ENCODE measurements at places on chromosomes 16 and 17.
A peak's percentile ranks its signal among the peaks of the same experiment; 100 is the strongest.

- DNase-seq = no peak
Measured at GRCh38 chr17:1076299-1076981, 79.5 kb downstream of the TIMM22 start.

DNA sequence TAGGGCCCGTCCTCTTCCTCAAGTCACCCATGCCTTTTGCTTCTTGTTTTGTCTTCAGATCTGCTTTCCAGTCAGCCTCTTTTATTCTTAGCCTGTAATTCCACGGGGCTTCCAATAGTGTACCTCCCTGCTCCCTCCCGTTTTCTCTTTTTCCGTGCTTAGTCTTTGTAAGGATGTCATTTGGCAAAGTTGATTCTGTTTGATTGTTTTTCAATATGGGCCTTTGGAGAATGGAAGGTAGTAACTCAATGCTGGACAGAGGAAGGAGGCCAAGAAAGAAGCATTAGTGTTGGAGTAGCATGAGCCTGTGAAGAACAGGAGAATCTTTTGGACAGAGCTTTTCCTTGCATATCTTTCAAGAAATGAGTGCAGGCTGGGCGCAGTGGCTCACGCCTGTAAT is 6.5 kb downstream of the WWP2 start:
- no peak for DNase-seq

DNA sequence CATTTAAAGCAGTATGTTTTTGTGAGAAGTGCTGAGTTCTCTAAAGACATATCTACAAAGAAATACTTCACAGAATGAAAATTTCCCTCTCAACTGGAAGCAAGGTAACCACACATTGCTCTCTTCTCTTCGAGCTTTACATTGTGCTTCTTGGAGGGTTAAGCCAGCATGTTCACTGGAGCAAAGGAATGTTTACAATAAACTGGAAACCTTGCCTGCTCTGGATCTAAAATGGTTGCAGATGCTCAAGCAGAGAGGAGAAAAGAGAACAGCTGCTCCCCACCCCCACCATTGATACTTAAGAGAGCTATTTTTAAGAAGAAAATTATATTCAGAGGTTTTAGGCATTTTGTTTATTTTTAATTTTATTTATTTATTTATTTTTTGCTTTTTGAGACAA is 213.1 kb downstream of the CEP112 start:
- no peak for DNase-seq

DNA sequence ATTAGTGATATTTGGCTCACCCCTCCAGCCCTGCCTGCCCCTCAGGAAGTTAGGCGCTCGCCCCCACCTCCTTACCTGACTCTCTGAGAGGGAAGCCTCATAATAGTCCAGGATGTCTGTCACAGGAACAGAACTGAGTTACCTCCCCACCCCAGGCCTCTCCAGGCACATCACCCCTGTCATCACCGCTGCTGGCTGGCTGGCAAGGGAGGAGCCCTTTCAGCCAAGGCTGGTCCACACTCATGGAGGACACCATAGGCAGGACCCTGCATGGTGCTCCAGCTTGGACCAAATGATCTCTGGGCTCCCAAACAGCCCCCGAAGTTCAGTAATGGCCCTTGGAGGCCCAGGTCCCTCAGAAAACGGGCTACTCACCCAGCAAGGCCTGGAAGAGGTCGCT is 1.5 kb downstream of the DLG4 start:
- no peak for DNase-seq

- DNase-seq = no peak
Measured at GRCh38 chr16:5228369-5228768, 130.8 kb upstream of the EEF2KMT start.

DNA sequence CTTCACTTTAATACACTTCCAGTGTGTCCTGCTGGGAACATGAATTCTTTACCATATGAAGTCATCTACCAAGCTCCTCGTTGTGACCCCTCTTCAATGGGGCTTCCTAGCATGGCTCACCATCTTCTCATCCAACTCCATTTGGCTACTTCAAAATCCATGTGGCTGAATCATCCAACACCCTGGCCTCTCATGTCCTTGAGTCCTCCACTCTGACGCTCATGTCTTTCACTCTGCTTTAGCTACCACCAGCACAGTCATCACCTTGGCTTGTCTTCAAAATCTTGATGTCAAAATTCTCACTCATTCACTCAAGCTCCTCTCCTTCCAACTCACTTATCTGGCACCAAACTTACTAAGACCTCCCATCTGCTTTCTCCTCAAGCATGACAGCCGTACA is 35.8 kb downstream of the AMFR start:
- no peak for DNase-seq

DNA sequence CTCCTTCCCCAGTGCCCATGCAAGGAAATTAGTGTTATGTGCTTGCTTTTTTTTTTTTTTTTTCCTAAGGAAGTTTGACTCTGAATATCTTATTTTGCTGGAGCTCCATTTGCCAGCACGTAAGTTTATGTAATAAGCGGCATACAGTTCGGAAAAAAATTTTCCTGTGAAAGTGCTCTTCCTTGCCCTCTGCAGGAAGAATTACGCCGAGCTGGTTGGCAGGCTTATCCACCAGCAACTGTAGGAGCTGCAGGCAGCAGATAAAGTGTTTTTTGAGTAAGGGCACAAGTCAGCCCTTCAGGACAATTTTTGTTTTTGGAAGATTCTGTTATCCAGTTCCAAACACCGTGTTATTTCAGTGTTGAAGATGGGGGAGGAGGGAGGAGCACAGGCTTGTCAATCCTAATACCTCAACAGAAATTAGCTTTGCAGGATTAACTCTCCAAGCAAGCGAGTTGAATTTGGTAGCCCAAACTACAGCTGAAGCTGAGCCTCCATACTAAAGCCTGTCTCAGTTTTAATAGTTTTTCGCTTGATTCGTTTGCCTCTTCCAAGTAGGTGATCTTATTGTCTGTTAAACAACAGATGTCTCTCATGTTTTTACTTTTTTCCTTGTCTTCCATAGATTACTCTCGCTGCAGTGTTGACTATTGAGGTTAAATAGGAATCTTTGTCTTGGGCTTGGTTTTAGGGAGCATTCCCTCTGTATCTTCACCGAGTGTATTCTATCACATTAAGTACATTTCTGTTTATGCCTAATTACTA is 1.1 kb downstream of the SPECC1 start:
- peak; percentile 9 for DNase-seq

DNA sequence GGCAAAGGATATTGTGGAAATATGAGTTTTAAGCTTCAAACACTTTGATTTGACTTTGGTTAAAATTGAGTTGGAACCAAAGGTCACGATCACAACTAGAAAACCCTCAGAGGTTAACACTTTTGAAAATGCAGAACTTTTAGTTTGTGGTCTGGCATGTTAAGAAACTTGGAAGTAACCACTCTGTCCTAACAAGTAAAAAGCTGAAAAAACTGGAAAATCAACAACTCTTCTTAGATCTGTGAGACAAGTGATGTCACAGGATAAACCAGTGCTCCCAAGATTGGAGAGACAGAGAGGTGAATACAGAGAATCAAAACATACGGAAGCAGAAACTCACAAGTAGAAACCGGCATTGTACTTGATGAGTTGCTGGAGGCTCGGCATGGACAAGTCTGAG is 17.4 kb downstream of the MFSD6L start:
- no peak for DNase-seq

GRCh38 chr16:64151990-64152767 is 969.7 kb downstream of the CDH11 start:
- no peak for DNase-seq

DNA sequence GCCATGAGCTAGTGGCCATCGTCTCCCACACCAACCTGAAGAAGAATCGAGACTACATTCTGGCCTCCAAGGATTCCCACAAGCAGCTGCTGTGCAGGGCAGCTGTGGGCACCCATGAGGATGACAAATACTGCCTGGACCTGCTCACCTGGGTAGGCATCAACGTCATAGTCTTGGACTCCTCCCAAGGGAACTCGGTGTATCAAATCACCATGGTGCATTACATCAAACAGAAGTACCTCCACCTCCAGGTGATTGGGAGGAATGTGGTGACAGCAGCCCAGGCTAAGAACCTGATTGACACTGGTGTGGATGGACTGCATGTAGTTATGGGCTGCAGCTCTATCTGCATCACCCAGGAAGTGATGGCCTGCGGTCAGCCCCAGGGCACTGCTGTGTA is 70.2 kb downstream of the GRIN2A start:
- no peak for DNase-seq

DNA sequence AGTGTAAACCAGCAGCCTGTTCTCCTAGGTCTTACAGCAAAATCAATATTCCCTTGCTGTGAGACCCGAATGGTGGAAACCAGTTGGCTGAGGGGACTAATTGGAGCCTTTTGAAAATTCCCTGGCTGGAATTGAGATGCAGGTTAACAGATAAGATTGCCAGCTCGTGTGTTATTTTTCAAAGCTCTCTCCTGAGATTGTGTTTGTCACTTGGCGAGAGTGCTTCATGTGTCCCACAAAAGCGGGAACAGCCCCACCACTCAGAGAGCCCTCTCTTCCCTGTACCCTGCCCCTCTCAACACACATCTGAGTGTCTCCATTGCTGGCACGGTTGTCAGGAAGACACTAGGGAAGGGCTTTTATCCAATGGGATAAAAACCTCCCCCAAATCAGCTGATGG is 356.1 kb downstream of the CPPED1 start:
- DNase-seq = no peak

GRCh38 chr16:58684001-58684353 is 593 bp downstream of the SLC38A7 start:
- no peak for DNase-seq

DNA sequence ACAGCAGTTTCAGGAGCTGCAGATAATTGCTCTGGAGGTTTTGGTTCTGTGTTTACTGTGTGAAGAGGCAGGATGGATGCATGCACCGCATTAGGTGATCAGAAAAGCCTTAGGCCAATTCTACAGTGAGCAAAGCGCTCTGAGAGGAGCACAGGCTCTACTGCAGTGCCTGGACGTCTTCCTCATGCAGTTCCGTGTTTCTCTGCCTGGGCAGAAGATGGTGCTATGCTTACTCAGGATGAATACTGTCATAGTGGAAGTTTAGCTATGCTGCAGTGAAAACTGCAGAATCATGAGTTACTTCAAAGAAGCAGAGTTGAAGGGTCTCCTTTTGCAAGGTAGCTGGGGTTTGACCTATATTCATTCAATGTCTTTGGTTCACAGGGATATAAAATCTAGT is 1012.4 kb downstream of the KCNJ18 start:
- DNase-seq = no peak

DNA sequence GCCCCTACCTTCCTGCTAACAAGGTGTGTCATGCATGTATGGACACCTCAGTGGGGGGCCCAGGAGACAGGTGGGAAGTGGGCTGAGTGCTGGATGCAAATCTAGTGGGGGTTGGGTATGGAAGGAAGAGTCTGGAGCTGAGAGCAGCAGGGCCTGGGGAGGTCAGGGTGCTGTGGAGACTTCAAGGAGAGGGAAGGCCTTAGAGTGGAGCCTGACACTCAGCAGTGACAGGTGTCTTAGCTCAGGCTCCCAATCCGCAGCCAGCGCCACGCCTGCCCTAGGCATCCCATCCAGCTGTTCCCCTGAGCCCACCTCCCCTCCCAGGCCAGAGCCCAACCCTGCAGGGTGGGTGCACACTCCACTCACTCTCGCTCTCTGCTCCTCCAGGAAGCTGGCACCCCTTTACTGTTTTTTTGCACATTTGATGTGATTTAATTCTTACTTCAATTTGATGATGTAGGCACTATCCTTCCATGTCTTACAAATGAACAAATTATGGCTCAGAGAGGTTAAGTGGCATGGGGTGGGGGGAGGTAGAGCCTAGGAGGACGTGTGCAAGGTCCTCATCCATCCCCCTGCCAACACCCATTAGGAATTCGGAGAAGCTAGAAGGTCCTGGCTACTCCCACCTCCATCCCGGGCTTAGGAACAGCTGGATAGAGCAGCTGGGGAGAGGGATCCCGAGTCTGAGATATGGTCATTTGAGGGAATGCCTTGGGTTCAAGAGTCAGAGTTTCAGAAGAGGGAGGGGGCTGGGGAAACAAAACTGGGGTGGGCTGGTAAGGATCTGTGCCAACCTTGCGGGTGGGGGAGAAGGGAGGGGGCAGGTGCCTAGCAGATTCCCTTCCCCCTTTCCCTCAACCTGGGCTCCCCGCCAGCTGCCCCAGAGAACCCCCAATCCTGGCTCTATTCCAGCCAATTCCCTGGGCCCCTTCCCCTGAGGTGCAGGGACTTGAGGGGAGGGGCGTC is 2.1 kb downstream of the FAM171A2 start:
- no peak for DNase-seq

GRCh38 chr16:58196898-58197313 is 1.0 kb downstream of the CSNK2A2 start:
- DNase-seq = no peak

- no peak for DNase-seq
Measured at GRCh38 chr16:83913245-83913633, 14.3 kb downstream of the MLYCD start.

DNA sequence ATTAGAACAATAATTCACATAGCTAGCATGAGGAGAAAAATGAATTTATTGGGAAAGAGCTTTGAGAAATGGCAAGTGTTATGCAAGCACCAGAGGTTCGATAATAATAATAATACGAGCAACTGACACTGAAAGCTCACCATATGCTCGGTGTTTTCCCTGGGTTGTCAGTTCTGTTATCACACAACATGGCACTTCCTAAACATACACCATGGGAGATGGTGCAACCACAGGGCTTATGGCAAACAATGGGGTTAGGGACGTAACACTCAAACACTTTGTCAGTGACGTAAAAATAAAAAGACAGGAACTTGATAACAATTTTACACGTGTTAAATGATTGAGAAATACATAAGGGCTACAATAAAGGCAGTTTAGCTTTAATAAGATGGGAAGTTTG is 23.7 kb downstream of the OR1D5 start:
- DNase-seq = no peak

DNA sequence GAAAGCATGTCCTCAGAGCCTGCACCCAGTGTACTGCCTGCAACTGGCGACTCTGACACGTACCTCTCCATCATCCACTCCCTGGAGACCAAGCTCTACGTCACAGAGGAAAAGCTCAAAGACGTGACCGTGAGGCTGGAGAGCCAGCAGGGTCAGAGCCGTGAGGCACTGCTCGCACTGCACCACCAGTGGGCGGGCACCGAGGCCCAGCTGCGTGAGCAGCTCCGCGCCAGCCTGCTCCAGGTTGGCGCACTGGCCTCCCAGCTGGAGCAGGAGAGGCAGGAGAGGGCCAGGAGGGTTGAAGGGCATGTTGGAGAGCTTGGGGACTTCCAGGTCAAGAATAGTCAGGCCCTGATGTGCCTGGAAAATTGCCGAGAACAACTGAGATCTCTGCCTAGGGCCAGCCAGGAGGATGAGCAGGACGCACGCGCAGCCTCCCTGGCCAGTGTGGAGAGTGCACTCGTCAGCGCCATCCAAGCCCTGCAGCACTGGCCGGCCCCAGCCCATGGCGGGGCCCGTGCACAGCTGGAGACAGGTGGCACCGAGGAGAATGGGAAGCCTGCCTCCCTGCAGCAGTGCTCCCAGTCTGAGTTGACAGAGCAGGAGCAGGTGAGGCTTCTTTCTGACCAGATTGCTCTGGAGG is 40.3 kb downstream of the PLD6 start:
- no peak for DNase-seq

- no peak for DNase-seq
Measured at GRCh38 chr17:41271858-41272257, 3.6 kb upstream of the KRTAP9-7 start.

GRCh38 chr17:16969931-16970906 is 1.7 kb downstream of the TNFRSF13B start:
- DNase-seq = no peak

- no peak for DNase-seq
Measured at GRCh38 chr16:79810449-79811189, 210.1 kb upstream of the MAF start.

Data from NCI-H187 treated with DMSO at 0.1 percent for 48 hours (cell line).